Hematopoietic multipotent progenitor cell treated with erythropoietin and hydrocortisone succinate and interleukin-3 and kit ligand, for 15 days (in vitro differentiated cells): ENCODE measurements at places on chromosomes 7 and 10.

- peak; percentile 48 for DNase-seq
Measured at GRCh38 chr10:93554760-93555432, 11.6 kb upstream of the FFAR4 start.

- no peak for DNase-seq
Measured at GRCh38 chr7:88165697-88166096, 54.1 kb downstream of the SRI start.

- DNase-seq, result no peak
Measured at GRCh38 chr7:22958742-22959141, 55.2 kb downstream of the HYCC1 start.

- DNase-seq, result no peak
Measured at GRCh38 chr7:135538376-135538775, 19.3 kb upstream of the NUP205 start.
